ENCODE measurements at places on chromosomes 5 and 9.

- DNase-seq = no peak
Observed at GRCh38 chr9:114280636-114281472, 42.0 kb upstream of the ORM1 start.

DNA sequence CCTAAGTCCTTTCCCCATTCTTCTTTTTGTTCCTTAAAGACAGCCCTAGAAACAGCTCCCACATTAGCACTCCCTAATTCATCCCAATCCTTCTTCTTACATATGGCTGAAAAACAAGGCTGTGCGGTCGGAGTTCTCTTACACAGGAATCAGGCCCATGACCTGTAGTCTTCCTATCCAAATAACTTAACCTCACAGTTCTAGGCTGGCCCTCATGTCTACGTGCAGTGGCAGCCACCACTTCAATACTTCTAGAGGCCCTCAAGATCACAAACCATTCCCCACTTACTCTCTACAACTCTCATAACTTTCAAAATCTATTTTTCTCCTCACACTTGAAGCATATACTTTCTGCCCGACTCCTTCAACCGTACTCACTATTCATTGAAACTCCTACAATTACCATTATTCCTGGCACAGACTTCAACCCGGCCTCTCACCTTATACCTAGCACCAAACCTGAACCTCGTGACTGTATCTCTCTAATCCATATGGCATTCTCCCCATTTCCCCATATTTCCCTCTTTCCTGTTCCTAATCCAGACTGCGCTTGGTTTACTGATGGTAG, 59.3 kb downstream of the RAPGEF6 start:
- no peak for DNase-seq

- DNase-seq = peak; percentile 40
Observed at GRCh38 chr9:22238809-22239684, 207.6 kb upstream of the DMRTA1 start.

GRCh38 chr9:79684711-79685575, 113.2 kb downstream of the TLE4 start:
- DNase-seq = no peak

All from NCI-H446 (cell line).